Endodermal cell (in vitro differentiated cells): ENCODE measurements at places on chromosomes 1 and 21.

DNA sequence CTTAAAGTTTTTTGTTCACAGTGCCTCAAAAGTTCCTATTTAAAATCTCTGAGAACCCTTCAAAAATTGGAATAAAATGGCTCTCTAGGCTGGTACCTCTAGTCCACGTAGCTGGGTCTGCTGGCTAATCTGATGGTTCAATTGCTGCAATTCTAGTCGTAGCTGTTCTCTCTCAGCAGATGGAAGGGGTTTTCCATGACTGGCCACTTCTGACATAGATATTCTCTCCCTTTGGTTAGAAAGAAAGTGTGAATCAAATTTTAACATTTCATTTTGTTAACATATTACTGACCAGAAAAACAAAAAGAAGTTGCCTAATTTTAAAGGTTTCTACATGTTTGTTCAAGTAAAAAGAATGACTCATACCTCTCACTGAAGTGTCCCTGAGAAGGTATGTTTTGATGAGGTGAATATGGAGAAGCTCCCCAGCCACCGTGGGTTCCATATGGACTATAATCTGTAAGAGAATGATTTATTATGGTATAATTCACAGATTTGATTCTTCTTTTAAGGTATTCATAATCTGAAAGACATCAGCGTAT is 29.3 kb upstream of the SERPINC1 start:
- DNase-seq = no peak

DNA sequence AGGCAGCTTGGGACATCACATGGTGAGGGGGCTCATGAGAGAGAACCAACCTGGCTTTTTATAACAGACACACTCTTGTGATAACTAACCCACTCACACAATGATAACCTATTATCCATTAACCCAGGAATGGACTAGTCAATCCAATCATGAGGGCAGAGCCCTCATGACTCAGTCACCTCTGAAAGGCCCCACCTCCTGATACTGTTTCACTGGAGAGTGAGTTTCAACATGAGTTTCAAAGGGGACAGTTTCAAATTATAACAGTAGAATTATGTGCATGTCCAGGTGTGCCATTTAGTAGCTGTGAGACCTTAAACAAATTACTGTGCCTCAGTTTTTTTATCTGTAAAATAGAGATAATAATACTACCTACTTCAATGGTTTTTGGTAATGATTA is 47.6 kb upstream of the PPP2R5A start:
- no peak for DNase-seq

GRCh38 chr21:44402323-44403105 is 49.1 kb downstream of the TRPM2 start:
- DNase-seq = no peak

GRCh38 chr1:241156231-241156965 is 200.6 kb downstream of the RGS7 start:
- no peak for DNase-seq

DNA sequence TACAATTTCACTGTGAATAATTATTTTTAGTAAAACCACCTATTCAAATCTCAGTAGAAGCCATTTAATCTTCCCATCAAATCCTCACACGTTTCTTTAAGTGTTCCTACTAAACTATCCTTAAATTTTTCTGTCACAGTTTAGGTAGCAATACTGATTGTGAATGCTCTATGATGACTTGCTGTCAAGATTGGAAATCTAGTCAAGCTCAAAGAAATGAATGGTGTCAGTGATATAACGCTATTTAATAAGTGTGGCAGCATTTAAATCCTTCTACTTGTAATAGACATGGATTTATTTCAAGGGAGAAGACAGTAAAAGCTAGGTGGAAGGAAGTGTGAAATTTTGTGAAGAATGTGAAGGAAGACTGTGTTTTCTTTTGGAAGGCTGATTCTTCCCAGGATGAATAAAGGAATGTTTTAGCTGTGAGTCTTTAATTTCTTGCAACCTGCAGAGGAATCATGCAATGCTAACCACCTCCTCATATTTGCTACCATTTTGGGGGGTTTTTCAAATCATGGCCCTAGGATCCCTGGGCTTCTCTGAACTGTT is 936.7 kb upstream of the NEGR1 start:
- DNase-seq = no peak

GRCh38 chr1:231278100-231278790 is 37.2 kb downstream of the GNPAT start:
- no peak for DNase-seq

- DNase-seq = no peak
Observed at GRCh38 chr21:32794644-32795079, 23.1 kb upstream of the PAXBP1 start.

- no peak for DNase-seq
Observed at GRCh38 chr1:59605761-59606160, 209.0 kb upstream of the HOOK1 start.

GRCh38 chr1:211518330-211519289 is 26.6 kb upstream of the RD3 start:
- no peak for DNase-seq

DNA sequence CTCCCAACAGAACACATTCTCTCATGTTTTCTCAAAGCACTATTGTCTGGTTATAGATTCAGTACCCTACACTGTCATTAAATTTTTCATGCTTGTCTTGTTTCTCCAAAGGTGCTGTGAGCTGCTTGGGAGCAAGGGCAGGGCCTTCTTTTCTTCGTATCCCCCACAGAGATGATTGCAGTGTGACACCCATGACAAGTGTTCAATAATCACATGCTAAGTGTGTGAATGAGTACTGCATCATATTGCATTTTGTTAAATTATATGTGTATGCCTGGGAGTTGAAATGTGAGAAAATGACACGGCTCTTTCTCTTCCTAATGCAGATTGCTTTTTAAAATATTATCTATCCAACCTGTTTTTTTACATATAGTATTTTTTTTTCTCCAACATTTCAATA is 57.3 kb upstream of the MAGI3 start:
- no peak for DNase-seq

DNA sequence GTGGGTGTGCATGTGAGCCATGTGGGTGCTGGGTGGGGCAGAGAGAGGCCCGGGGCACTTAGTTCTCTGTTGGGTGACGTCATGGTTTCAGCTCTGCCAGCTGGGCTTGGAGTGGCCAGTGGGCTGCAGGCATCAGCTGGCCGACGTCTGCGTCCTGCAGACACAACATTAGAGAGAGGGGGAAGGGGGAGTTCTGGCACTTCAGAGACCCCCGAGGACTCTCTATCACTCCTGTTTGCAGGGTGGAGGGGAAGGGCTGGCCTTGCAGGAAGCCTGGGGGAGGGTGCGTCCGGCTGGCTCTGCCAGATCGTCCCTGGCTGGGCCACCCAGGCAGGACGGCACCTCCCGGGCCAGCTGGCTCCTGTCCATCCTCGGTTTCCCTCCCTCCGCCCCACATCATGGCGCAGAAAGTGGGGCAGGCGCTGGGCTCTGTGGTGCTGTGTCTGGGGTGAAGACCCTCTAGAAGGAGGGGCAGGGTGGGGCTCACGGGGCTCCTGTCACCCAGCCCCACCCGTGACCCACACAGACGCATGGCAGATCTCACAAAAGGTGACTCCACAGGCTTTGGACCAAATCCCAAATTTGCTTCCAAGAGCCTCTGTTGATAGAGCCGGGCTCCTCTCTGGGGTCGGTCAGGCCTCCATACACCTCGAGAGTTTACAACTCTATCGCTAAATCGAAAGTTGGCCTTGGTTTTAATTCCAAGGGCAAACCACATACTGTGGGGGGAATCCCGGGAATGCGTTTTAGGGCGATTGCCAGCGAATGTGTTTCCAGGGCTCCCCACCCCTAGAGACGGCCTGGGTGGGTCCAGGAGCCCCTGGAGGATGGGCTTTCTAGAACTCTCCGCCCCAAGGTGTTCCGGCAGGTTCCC is 73.4 kb upstream of the TTC34 start:
- DNase-seq = no peak

- DNase-seq = peak; percentile 69
Observed at GRCh38 chr21:34693192-34693810, 24.5 kb downstream of the CLIC6 start.

- DNase-seq = peak; percentile 63
Observed at GRCh38 chr1:66563094-66563800, 29.3 kb downstream of the SGIP1 start.

- DNase-seq = no peak
Observed at GRCh38 chr1:229170778-229171505, 100.0 kb upstream of the RAB4A start.

DNA sequence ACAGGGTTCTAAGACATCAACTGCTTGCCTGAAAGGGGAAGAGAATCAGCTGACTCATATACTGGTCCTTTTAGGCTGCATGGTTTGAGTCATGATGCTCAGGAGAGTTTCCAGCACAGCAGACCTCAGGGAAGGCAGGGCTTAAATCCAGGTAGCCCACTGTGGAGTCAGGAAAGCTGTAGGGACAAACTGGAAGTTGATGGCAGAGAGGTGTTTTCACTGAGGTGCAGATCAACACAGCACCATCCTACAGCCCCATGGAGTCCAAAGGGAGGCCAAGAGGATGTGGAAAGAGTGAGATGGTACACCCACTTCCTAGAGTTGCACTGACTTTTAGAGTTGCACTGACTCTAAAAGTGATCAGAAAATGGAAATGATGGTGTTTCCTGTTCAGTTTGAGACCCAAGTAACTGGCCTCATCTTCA is 252.4 kb upstream of the DUSP10 start:
- no peak for DNase-seq

DNA sequence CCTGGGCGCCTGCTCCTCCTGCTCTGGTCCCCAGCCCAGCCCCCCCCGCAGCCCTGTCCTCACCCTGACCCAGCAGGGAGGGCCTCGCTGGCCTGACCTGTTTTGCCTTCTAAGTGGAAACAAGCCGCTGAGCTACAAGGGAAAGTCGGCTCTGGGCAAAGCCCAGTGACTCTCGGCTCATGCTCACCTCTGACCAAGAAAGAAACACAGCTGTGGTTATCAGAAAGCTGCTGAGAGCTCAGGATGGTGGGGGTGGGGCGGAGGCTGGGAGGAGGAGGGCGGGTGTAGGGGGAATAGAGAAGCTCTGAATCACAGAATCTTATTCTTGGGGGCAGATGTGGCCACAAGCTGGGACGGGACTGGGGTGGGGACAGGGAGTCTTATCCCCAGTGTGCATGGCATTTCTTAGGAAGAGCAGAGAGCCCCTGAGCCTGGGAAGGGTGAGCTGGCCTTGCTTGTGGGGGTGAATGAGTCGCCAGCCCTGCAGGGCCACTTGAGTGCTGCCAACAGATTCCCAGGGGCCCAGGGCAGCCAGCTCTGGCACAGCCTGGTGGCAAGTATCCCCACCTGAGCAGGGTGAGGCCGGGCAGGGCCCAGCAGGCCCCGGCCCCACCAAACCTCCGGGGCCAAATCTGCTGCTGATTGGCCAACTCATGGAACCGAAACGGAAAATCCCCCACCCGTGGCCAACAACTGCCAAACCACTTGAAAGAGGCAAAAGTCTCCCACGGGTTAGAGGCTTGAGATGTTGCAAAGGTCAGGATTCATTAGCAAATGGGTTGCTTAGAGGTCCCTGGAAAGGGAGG is 120.6 kb downstream of the SPSB1 start:
- peak; percentile 84 for DNase-seq

- DNase-seq = no peak
Observed at GRCh38 chr1:48966583-48966982, 189.9 kb upstream of the BEND5 start.

DNA sequence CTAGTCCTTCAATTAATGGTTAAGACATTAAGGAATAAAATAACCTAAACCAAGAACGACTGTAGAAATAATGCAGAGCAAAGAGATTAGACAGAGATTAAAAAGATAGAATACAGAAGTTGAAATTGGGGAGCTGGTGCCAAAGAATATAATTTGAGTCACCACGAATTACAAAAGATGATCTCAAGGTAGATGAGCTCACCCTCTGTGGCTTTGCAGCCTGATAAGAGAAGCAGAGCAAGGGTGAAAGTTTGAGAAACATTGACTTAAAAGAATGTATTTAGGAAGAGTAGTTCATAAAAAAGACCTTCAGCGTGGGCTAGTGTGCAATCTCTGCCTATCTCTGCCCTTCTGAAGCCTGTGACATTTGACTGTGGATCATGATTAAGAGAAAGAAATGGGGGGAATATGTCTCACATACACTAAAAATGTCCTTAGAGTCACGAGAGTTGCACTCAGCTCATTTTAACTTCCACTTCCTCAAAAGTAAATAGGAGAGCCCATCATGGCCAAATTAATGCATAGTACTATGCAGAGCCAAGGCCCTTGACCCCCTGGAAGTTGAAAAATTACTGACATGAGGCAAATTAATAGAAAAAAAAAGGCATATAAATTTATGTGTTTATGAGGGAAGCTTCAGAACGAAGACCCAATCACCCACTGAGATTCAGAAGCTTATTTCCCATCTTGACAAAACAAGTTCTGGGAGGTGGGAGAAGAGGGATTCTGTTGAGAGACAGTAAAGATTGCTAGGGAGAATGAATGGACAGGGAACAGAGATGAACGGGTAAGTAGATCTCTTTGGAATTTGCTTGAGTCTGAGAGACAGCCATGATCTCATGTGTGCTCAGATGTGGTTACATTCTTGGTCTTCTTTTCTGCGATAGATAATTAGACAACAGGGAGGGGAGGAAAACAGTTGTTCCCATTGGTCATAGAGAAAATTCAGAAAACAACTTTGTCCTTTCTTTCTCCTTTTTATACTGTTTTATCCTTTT is 395.4 kb upstream of the LRRC7 start:
- DNase-seq = no peak

GRCh38 chr1:87104945-87105344 is 190.5 kb downstream of the HS2ST1 start:
- no peak for DNase-seq

GRCh38 chr1:212010004-212010403 is 25.4 kb downstream of the INTS7 start:
- no peak for DNase-seq

DNA sequence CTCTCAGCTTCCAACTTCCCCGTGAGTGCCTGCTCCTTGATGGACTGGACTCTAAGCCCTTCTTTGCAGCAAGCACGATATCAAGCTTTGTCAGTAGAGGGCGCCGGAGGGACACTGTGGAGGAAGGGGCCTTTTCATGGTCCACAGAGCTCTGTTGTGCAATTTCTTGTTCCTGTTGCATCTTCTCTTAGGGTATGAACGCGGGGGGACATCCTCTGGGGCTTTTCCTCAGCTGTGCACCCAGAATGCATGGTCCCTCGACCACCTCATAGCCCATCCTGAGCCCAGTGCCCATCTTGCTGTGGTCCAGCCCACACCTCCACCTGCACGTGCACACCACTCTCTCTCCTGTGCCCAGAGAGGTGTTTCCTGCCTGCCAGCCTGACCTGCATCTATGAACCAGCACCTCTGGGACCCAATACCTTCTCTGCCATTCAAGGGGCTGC is 556.8 kb downstream of the PTPRU start:
- peak; percentile 97 for DNase-seq

DNA sequence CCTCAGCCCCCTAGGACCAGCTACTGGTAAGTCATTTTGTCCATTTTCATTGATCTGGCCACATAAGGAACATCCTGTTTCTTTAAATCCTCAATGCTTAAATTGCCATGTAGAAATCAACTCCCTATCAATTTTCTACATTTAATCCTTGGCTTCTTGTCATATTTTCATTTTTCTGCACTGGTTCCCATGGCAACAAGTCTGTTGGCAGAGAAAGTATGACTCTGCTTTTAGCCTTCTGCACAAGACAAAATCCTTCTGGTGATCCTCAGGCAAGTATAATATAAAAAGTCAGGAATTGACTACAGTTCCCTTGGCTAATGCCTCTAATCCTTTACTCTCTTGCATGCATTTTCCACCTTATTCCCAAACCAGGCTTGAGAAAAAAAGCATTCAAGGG is 65.0 kb downstream of the LRRC40 start:
- DNase-seq = no peak

GRCh38 chr1:113871597-113872113 is at the start of gene PTPN22:
TSS of gene PTPN22 (minus strand) at chr1:113871712.
- DNase-seq = peak; percentile 42

GRCh38 chr1:112998592-112999235 is 42.7 kb upstream of the SLC16A1 start:
- no peak for DNase-seq
